Stomach (tissue), 19 donors: ENCODE measurements at places on chromosomes 12 and 14. TPM values are rescaled to one million over a fixed set of nuclear protein-coding genes. Genes with fewer than 3 reads are reported as not detected.
A peak's percentile ranks its signal among the peaks of the same experiment; 100 is the strongest.

GRCh38 chr14:104979758-104980610 is 1.8 kb upstream of the AHNAK2 start:
- peaks cover 34% of the 10 kb centered on the region for H3K4me1 ChIP-seq
- H3K27me3 ChIP-seq = no peaks in the 10 kb centered on the region
- H3K4me3 ChIP-seq = no peak overlapping the region
- no peak overlapping the region for H3K27ac ChIP-seq
- DNase-seq = peak; percentile 40

- no peaks in the 10 kb centered on the region for H3K4me1 ChIP-seq
- no peaks in the 10 kb centered on the region for H3K36me3 ChIP-seq
- DNase-seq = no peak
- no peaks in the 10 kb centered on the region for H3K27me3 ChIP-seq
- no peak overlapping the region for H3K4me3 ChIP-seq
- H3K27ac ChIP-seq = no peak overlapping the region
These were observed 250.5 kb upstream of the SOX5 start for GRCh38 chr12:24200010-24200409.

DNA sequence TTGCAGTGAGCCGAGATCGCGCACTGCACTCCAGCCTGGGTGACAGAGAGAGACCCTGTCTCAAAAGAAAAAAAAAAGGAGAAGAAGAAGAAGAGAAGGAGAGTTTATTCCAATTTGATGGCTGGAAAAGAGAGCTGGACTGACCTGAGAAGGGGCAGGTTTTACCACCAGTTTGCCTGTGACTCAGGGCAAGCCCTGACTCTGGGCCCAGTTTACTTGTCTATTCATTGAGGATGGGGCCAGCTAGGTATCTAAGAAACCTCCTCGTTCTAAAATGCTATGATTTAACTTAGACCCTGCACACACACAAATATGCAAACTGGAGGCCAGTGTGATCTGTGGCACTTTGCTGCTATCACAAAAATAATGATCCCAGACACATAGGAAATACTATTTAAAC is 155.0 kb downstream of the FOXN3 start:
- H3K27ac ChIP-seq = no peak overlapping the region
- H3K4me3 ChIP-seq = no peak overlapping the region
- no peaks in the 10 kb centered on the region for H3K27me3 ChIP-seq

DNA sequence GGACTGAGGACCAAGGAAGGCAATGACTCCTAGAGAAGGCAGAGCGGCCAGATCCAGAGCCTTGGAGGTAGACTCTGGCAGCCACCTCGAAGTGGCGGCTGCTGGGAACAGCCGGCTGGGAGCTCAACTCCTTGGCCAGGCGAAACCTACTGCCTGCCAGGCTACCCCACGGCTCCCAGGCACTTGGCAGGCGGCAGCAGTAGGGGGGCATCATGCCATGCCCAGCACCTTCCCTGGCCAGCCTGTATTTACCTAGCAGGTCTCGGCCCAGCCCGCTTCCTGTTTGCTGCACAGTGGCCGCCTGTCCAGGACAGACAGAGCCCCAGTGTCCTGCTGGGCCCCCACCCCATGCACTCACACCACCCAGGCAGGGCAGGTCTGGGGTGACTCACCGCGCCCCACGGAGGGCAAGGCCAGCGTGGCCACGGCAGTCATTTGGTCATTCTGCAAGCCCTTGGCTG is 10.2 kb downstream of the TRPV4 start:
- no peak overlapping the region for H3K4me3 ChIP-seq
- DNase-seq = peak; percentile 44
- peak overlapping the region; percentile 25 for H3K27ac ChIP-seq

DNA sequence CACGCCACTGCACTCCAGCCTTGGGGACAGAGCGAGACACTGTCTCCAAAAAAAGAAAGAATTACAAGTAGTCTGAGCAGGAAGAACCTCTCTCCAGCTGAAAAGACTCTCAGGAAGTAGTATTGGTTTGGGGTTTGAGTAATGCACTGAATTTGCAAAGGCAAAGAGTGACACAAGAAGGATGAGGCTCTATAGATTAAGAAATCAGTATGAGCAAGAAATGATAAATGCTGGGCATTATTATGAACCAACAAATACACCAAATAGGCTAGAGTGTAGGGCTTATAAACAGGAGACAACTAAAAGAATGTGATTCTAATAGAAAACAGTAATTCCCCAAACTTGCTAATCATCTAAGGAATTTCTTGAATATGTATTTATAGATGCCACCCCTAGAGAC is 2.6 kb upstream of the SLC35E3 start:
- DNase-seq = no peak
- no peak overlapping the region for H3K27ac ChIP-seq
- H3K4me1 ChIP-seq = no peaks in the 10 kb centered on the region
- H3K4me3 ChIP-seq = no peak overlapping the region

DNA sequence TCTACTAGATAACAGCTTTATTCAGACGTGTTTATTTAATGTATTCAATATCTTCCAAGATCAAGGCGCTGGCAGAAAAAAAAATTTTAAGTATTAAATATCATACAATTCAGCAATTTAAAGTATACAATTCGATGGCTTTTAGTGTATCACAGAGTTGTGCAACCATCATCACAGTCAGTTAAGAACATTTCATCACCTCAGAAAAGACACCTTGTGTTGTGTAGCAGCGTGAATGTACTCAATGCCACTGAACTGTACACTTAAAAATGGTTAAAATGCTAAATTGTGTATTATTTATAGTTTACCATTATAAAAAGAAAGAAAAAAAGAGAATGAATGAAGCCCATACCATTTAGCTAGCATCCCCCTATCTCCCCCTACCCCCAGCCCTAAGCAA is 96.4 kb downstream of the RIN3 start:
- no peaks in the 10 kb centered on the region for H3K36me3 ChIP-seq
- peaks cover 22% of the 10 kb centered on the region for H3K4me1 ChIP-seq
- no peaks in the 10 kb centered on the region for H3K27me3 ChIP-seq
- no peak overlapping the region for H3K4me3 ChIP-seq
- DNase-seq = no peak

The NFE2 gene
- not detected for total RNA-seq

- no peak for DNase-seq
- H3K36me3 ChIP-seq = no peaks in the 10 kb centered on the region
- no peak overlapping the region for H3K4me3 ChIP-seq
- H3K27ac ChIP-seq = no peak overlapping the region
- no peaks in the 10 kb centered on the region for H3K4me1 ChIP-seq
- H3K27me3 ChIP-seq = no peaks in the 10 kb centered on the region
These were observed 14.4 kb downstream of the TSPAN9 start for GRCh38 chr12:3091382-3092241.
